ENCODE measurements at places on chromosomes 6 and 20.

DNA sequence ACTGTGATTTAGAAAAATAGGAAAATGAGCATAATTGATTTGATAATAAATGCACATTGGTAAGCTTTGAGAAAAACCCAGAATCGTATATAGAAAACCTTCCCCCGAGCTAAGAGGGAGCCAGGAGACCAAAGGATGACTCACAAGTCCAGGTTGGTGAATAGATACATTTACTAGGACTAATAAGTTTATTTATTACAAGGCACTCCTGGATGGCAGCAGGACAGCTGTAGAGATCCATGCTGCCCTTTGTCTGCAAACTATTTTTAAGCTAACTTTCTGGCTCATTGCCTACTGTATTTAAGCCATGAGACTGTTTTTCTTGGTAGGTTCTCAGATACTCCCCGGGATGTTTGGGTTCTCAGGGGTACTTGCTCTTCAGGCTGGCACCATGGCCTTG lies 13.4 kb downstream of the CASP8AP2 start:
- DNase-seq = no peak

DNA sequence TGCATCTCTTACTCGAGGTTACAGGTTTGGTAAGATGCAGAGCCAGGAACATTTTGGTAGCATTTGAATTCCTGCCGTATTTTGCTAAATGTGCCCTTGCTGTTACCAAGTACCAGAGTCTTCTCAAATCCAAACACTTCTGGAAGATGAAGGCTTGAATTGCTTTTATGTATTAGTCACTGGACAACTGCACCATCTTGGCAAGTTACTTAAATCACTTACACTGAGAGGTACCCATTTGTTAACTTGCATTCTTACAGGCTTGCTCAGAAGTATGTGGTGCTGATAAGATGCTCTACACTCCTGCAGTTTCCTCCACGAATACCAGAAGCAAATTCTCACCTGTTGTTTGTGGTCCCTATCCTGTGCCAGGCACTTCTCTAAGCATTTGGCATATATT lies 12.7 kb downstream of the IL22RA2 start:
- no peak for DNase-seq

GRCh38 chr6:41675992-41676391 lies 37.7 kb downstream of the MDFI start:
- no peak for DNase-seq

GRCh38 chr6:161439093-161439492 lies 165.2 kb upstream of the AGPAT4 start:
- DNase-seq = no peak

DNA sequence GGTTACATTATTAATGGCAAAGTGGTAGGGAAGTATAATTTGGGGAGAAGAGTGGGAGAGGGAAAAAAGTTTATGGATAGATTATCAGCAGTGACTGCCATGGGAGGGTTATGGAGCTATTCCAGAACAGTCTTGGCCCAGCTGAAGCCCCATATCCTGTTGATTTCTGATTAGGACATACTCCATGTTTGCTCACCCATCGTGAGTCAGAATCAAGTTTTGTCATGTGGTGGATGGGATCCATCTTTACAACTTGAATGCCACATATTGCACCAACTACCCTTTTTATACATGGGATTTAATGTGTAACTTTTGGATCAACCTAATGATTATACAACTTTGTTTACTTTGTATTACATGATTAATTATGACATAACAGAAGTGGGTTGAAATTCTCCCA lies 217.0 kb downstream of the HAO1 start:
- no peak for DNase-seq

GRCh38 chr6:161068321-161068741 lies 76.8 kb downstream of the MAP3K4 start:
- no peak for DNase-seq

- DNase-seq = no peak
Measured at GRCh38 chr6:120924214-120924613, 410.1 kb downstream of the TBC1D32 start.

DNA sequence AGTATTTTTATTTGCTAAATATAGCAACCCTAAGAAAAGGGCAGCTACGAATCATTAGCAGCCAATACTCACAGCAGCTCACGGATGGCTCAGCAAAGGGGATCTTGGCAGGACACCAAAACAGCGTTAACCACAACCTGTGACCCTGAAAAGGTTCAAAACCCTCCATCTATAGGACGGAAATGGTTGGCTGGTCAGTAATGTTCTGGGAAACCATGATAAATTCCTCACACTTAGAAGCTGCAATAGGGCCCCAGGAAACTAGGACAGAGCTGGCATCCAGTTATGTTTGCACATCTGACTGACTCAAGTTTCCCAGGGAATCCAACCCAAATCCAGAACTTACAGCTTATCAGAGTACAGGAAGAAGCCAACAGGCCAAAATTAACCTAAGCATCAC lies 30.9 kb upstream of the PTPRT start:
- no peak for DNase-seq

DNA sequence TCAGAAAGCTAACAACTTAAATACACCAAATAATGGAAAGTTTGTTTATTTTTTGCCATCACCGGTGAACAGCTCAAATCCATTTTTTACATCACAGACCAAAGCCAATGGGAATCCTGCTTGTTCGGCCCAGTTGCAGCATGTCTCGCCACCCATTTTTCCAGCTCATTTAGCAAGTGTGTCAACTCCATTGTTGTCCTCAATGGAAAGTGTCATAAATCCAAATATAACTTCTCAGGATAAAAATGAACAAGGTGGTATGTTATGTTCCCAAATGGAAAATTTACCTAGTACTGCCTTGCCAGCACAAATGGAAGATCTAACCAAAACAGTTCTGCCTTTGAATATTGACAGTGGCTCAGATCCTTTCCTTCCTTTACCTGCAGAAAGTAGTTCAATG lies 65.3 kb upstream of the SMIM8 start:
- no peak for DNase-seq

GRCh38 chr6:131949620-131949908 lies 1.6 kb downstream of the CCN2 start:
- no peak for DNase-seq

DNA sequence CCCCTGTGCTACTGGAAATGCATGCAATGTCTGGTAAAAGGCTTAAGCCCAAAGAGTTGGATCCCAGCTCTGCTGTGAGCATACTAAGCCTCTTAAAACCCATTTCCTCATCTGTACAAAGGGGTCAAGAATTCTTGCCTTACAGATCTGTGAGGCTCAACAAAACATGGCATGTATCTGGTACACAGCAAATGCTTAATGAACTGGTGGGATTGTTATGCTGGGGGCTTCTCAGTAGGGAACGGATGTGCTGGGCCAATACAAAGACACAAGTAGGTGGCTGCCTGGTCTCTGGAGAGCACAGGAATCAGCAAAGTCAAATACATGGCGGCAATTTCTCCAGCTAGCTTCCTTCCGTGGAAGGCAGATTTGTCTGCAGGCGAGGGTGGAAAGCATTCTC lies 62.3 kb downstream of the LAMP5 start:
- DNase-seq = no peak

GRCh38 chr6:133724726-133725125 lies 164.2 kb upstream of the TCF21 start:
- no peak for DNase-seq

DNA sequence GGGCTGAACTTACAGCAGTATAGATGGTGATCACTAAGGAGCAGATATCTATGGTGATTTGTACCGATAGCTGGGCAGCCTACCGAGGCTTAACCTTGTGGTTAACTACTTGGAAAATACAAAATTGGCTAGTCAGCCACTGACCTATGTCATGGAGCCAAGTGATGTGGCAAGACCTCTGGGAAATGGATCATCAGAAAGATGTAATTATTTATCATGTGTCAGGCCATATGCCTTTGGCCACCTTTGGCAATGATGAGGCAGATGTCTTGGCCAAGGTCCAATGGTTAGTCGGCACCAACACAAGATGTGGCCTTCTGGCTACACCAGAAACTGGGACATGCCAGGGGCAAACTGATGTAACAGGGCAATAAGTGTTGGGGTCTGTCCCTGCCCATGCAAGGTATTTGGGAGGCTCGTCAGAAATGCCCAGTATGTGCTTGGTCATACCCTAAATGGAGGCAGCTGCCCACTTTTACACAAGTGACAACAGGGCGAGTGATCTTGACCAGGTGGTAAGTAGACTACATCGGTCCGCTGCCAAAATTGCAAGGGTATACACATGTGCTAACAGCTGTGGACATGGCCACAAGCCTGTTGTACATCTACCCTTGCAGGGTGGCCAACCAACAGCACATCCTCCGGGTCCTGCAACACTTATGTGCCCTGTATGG lies 30.1 kb downstream of the HDDC2 start:
- DNase-seq = no peak

GRCh38 chr20:36881331-36881730 lies 5.4 kb downstream of the TLDC2 start:
- no peak for DNase-seq

DNA sequence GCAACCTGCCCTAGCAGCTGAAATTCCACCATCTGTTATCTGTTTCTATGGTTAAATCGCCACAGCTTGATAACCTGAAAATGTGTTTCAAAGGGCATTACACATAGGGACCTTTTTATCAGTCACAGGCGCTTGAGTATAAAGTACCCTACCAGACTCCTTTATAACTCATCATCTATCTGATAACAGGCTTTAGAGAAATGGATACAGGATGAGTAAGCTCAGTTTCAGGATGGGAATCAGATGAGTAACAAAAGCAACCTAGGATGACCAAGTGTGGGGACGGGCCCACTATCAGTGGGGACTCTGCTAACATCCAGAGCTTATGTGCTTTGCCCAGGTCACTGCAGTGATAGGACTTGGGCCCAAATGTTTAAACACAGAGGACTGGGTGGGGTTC lies 75.6 kb downstream of the PRND start:
- DNase-seq = no peak
